HFFc6 (cell line): ENCODE measurements at places on chromosomes 2 and 18. TPM values are rescaled to one million over a fixed set of nuclear protein-coding genes. Genes with fewer than 3 reads are reported as not detected.

DNA sequence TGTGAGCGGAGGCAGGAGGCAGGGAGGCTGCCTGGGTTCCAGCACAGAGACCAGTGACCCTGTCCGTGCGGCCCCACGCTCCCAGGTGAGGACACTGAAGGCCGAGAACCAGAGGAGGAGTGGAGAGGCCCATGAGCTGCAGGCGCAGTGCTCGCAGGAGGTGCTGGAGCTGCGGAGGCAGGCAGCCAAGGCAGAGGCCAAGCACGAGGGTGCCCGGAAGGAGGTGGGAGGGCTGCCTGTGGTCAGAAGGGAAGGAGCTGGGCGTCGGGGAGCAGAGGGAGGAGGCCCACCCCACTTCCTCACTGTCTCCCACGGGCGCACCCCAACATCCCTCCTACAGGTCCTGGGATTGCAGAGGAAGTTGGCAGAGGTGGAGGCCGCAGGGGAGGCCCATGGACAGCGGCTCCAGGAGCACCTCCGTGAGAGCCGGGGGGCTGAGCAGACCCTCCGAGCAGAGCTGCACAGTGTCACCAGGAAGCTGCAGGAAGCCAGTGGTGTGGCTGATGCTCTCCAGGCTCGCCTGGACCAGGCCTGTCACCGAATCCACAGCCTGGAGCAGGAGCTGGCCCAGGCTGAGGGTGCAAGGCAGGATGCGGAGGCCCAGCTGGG, 33.0 kb upstream of the SNED1 start:
- H3K27ac ChIP-seq = no peak overlapping the region
- H3K4me3 ChIP-seq = no peak overlapping the region
- no peaks in the 10 kb centered on the region for H3K4me1 ChIP-seq
- H3K36me3 ChIP-seq = no peaks in the 10 kb centered on the region; the same call in 1 of the 2 replicates
- peaks cover 8% of the 10 kb centered on the region for H3K27me3 ChIP-seq

GRCh38 chr2:26737221-26737620, 26.9 kb upstream of the SLC35F6 start:
- no peak overlapping the region for H3K27ac ChIP-seq
- peaks cover 2% of the 10 kb centered on the region; the same call in 1 of the 2 replicates for H3K27me3 ChIP-seq
- no peak for DNase-seq
- H3K4me1 ChIP-seq = peaks cover 14% of the 10 kb centered on the region
- H3K4me3 ChIP-seq = no peak overlapping the region

- DNase-seq = no peak
- H3K27me3 ChIP-seq = no peaks in the 10 kb centered on the region
- no peaks in the 10 kb centered on the region for H3K4me1 ChIP-seq
- H3K4me3 ChIP-seq = no peak overlapping the region
- H3K27ac ChIP-seq = no peak overlapping the region
- H3K36me3 ChIP-seq = no peaks in the 10 kb centered on the region
Measured at GRCh38 chr2:51760441-51760840, 728.5 kb upstream of the NRXN1 start.

DNA sequence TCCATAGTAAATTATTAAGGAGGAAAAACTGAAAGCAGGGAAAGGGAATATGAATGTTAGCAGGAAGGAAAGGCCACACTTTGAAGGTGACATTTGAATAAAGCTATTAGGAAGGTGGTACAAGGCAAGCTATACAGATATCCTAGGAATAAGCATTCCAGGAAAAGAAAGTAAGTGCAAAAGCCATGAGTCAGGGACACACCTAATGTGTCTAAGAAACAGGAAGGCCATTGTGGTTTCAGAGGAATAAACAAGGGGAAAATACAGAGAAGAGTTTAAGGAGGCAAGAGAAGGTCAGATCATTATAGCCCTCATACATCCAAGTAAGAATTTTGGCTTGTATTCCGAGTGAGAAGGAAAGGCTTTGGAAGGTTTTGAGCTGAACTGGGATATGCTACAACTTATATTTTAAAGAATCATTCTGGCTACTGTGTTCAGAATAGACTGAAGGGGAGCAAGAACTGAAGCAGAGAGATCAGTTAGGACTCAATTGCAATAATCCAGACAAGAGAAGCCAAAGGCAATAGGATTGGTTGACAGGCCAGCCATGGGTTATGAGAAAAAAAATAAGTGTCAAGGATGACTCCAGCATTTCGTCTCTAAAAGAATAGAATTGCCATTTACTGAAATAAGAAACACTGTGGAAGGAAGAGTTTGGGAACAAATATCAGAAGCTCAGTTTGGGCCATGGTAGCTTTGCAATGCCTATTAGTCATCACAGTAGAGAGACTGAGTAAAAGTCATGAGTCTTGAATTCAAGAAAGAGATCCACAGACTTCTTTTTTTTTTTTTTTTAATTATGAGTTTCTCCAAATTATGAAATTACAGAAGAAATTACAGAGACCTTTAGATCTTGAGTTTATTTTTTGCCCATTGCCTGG, 11.3 kb downstream of the RAD51AP2 start:
- H3K27me3 ChIP-seq = no peaks in the 10 kb centered on the region; the same call in 1 of the 2 replicates
- H3K27ac ChIP-seq = no peak overlapping the region
- no peak for DNase-seq
- no peaks in the 10 kb centered on the region for H3K36me3 ChIP-seq

- peaks cover 33% of the 10 kb centered on the region for H3K4me1 ChIP-seq
- no peaks in the 10 kb centered on the region; the same call in 1 of the 2 replicates for H3K27me3 ChIP-seq
- peak overlapping the region; percentile 93 for H3K27ac ChIP-seq
- H3K36me3 ChIP-seq = peaks cover 36% of the 10 kb centered on the region
- peak overlapping the region; percentile 46 for H3K4me3 ChIP-seq
Measured at GRCh38 chr2:200662727-200663126, 76.9 kb downstream of the AOX1 start.

Gene NOL4
- not detected in 3 replicates for total RNA-seq

Gene IL1RL2
- not detected in 2 replicates for total RNA-seq

Gene AFF3
- total RNA-seq = 0.37 to 8.2 TPM (median 0.81 TPM) in 3 replicates

- H3K36me3 ChIP-seq = no peaks in the 10 kb centered on the region
- H3K27me3 ChIP-seq = peaks cover 1% of the 10 kb centered on the region; the same call in 1 of the 2 replicates
- H3K4me3 ChIP-seq = no peak overlapping the region
- DNase-seq = no peak
- peaks cover 8% of the 10 kb centered on the region for H3K4me1 ChIP-seq
- H3K27ac ChIP-seq = no peak overlapping the region
Measured at GRCh38 chr2:197256021-197256420, 54.6 kb downstream of the ANKRD44 start.

- peak overlapping the region; percentile 97 for H3K4me3 ChIP-seq
- no peaks in the 10 kb centered on the region for H3K36me3 ChIP-seq
- peaks cover 22% of the 10 kb centered on the region for H3K4me1 ChIP-seq
- no peak for DNase-seq
Measured at GRCh38 chr2:102737431-102737830, 24.4 kb upstream of the TMEM182 start.

DNA sequence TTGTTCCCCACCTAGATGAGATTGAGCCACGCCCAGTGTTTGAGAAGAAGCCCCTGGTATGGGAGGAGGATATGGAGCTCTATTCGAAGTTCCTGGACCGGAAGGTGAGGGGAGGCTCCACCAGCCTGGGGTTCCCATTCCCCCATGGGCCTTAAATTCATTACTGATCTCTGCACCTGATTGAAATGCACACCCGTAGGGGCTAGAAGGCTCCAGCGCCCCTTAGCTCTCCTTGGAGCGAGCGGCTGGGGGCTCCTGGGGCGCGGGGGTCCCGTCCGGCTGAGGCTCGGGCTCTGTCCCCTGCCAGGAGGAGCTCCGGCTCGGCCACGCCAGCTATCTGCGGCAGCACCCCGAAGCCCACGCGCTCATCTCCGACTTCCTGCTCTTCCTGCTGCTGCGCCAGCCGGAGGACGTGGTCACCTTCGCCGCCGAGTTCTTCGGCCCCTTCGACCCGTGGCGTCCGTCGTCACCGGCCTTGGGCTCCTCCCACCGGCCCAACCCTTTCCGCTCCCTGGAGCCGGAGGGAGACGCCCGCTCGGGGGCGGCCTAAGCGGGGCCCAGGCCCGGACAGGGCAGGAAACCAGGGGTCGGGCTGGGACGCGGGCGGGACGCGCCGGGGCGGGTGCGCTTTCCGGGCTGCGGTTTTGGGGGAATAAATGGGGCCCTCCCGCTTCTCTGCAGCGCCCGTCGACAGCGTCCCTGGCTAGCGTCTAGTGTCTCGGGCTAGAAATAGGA, 10.9 kb downstream of the CATIP start:
- H3K4me1 ChIP-seq = no peaks in the 10 kb centered on the region
- DNase-seq = no peak
- peak overlapping the region; percentile 49; the same call in 1 of the 2 replicates for H3K4me3 ChIP-seq
- H3K36me3 ChIP-seq = no peaks in the 10 kb centered on the region
- H3K27ac ChIP-seq = no peak overlapping the region
- H3K27me3 ChIP-seq = peaks cover 37% of the 10 kb centered on the region

GRCh38 chr2:240286596-240286995, 146.1 kb upstream of the OTOS start:
- DNase-seq = no peak
- H3K36me3 ChIP-seq = 0 out of 2 replicates have a peak, but pooled peaks cover 3% of the 10 kb centered on the region
- H3K4me3 ChIP-seq = no peak overlapping the region
- peaks cover 39% of the 10 kb centered on the region for H3K27me3 ChIP-seq
- H3K27ac ChIP-seq = no peak overlapping the region

GRCh38 chr2:20942646-20943125, 101.2 kb downstream of the APOB start:
- no peak for DNase-seq
- H3K4me1 ChIP-seq = no peaks in the 10 kb centered on the region
- H3K27me3 ChIP-seq = peaks cover 4% of the 10 kb centered on the region
- no peak overlapping the region for H3K27ac ChIP-seq
- no peaks in the 10 kb centered on the region for H3K36me3 ChIP-seq
- H3K4me3 ChIP-seq = no peak overlapping the region

Gene SPEG
- 80.5 to 86.8 TPM (median 86.6 TPM) in 3 replicates for total RNA-seq

DNA sequence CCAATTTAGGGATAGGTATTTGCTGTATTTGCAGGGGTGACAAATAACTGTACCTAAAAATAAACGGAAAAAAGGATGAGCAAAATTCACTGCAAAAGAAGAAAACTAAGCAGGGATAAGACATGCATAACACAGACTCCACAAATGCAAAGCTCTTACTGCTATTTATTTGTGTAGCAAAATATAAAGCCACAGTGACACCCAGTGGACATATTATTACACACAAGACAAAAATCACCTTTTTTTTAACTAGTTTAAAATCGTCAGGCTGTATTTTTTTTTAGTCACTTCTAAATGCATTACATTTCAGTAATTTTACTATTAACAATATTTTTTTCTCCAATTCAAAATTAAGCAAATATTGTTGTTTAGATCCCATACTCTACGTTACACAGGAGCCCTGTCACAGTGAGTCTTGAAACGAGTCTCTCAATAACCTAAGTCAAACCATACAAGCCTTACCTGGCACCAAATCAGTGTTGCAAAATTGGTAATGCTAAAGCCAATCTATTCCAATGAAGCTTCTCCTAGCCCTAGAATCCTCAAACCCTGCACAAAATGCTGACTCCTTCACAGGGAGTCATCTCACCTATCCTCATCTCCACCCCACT, 23.7 kb downstream of the METTL4 start:
- no peak overlapping the region for H3K4me3 ChIP-seq
- H3K36me3 ChIP-seq = no peaks in the 10 kb centered on the region
- no peak overlapping the region for H3K27ac ChIP-seq
- peak; percentile 51 for DNase-seq
- no peaks in the 10 kb centered on the region for H3K4me1 ChIP-seq

- H3K27me3 ChIP-seq = no peaks in the 10 kb centered on the region; the same call in 1 of the 2 replicates
- no peak overlapping the region for H3K27ac ChIP-seq
- H3K4me1 ChIP-seq = peaks cover 26% of the 10 kb centered on the region
Measured at GRCh38 chr2:7618031-7618430, 700.8 kb downstream of the RNF144A start.

Gene CENPO
- total RNA-seq = 15.3 to 26.5 TPM (median 23.3 TPM) in 3 replicates

DNA sequence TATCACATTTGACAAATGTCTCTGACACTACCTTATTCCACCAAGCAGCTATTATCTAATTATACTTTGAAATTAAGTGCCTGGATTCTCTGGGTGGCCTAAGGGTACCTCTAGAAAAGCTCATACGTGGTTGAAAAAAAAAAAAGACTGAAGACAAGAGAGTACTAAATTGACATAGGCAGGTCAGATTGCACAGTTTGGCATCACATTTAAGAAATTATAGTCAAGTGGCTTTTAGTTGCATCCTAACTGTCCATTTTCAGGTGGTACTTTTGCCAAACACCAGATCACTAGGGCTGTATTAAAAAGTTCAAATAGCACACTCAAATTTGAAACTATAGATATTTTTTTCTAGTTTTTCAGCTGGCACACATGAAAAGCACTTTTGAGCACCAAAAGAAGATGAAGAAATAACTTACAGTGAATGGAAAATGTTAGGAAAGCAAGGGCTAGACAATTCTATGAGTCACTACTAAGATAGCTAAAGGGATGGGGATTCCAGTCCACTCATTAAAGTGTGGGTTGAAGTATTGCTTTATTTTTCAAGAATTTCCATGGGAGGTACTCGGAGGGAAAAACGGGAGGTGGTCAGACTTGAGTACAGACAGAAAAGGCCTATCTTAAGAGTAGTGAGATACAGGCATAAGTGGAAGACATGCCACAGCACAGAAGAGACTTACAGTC, 106.5 kb upstream of the COL5A2 start:
- H3K4me3 ChIP-seq = peak overlapping the region; percentile 59
- peak overlapping the region; percentile 76 for H3K27ac ChIP-seq
- peaks cover 6% of the 10 kb centered on the region for H3K36me3 ChIP-seq
- peaks cover 58% of the 10 kb centered on the region for H3K4me1 ChIP-seq
- DNase-seq = peak; percentile 85

Gene TANC1
- 22.7 to 25.9 TPM (median 23.1 TPM) in 3 replicates for total RNA-seq

- no peaks in the 10 kb centered on the region for H3K36me3 ChIP-seq
- DNase-seq = no peak
- no peak overlapping the region for H3K27ac ChIP-seq
- no peak overlapping the region for H3K4me3 ChIP-seq
- H3K27me3 ChIP-seq = peaks cover 11% of the 10 kb centered on the region
- no peaks in the 10 kb centered on the region for H3K4me1 ChIP-seq
Measured at GRCh38 chr2:102264952-102265351, 46.4 kb upstream of the IL1RL1 start.

- H3K27me3 ChIP-seq = peaks cover 80% of the 10 kb centered on the region
- no peak overlapping the region for H3K27ac ChIP-seq
- H3K4me1 ChIP-seq = peaks cover 19% of the 10 kb centered on the region
- peaks cover 3% of the 10 kb centered on the region; the same call in 1 of the 2 replicates for H3K36me3 ChIP-seq
- peak overlapping the region; percentile 82 for H3K4me3 ChIP-seq
Measured at GRCh38 chr2:118847762-118848172, 319 bp upstream of the EN1 start.

Gene GKN1
- total RNA-seq = not detected in 3 replicates

Gene ZNF532
- 42.9 to 52.6 TPM (median 46.5 TPM) in 3 replicates for total RNA-seq

DNA sequence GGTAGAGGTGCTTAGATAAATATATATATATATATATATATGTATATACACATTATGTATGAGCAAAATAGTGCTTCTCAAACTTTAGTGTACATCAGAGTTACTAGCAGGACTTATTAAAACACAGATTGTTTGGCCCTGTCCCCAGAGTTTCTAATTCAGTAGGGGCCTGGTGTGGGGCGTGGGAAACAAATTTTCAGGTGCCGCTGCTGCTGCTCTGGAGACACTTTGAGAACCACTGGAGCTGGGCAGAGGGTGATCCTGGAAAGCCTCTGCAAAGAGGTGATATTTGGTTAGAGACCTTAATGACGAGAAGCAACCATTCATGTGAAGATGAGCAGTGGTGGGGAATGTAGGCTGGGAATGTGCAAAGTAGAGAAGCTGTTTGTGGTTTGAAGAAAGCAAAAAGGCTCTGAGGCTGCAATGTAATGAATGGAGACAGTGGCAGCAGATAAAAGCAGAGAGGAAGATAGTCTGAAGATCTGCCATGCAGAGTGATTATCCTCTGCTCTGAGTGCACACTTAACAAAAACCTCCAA, 142.9 kb downstream of the PLCL1 start:
- no peaks in the 10 kb centered on the region for H3K4me1 ChIP-seq
- peaks cover 4% of the 10 kb centered on the region; the same call in 1 of the 2 replicates for H3K27me3 ChIP-seq
- no peak for DNase-seq
- H3K27ac ChIP-seq = no peak overlapping the region

Gene TMEM169
- total RNA-seq = 0.13 TPM in 1 of 3 replicates, not detected in the others

GRCh38 chr2:224252631-224253030, 149.3 kb downstream of the FAM124B start:
- H3K4me1 ChIP-seq = peaks cover 58% of the 10 kb centered on the region
- H3K27me3 ChIP-seq = no peaks in the 10 kb centered on the region
- peaks cover 12% of the 10 kb centered on the region for H3K36me3 ChIP-seq
- peak overlapping the region; percentile 75 for H3K27ac ChIP-seq
- peak; percentile 79 for DNase-seq
- no peak overlapping the region for H3K4me3 ChIP-seq
